ENCODE measurements at places on chromosomes 4 and X.

GRCh38 chr4:144421839-144422565, 224.0 kb upstream of the HHIP start:
- no peak for DNase-seq

DNA sequence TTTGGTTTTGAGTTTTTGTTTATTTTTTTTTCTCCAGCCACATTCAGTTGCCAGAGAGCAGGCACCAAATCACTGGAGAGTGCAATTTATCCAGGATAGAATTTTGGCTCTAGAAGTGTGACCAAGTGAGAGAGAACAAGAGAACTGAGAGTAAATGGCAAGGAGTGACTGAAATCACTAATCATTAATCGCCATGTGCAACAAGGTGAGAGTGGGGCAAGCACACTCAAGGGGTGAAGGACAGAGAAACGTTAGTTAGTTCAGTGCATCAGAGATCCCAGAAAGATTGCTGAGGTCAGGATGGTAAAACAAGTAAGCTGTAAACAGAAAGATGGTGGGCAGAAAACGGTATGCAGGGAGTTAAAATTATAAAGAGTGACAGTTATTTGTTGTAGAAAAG, 17.8 kb upstream of the ASIC5 start:
- DNase-seq: no peak

DNA sequence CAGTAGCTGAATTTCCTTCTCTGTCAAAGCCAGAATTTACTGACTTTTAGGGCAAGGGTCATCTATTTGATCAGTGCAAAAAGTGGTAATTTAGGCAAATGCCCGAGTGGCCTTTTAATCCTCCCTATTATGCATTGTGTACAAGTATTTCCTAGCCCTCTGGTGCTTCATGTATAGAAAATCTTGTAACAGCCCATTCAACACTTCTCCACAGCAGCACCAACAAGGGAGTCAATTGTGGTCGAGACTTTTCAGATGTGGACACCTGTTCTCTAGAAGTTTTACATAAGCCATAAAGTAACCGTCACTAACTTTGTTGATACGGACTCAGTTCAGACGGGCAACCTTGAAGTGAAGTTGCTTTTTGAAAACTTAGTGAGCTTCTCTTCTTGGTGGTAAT, 50.9 kb upstream of the FHDC1 start:
- DNase-seq: no peak

- DNase-seq: no peak
Observed at GRCh38 chr4:183540410-183541009, 35.7 kb downstream of the ING2 start.

GRCh38 chr4:82276332-82276640, 97.5 kb downstream of the HNRNPD start:
- DNase-seq: no peak

DNA sequence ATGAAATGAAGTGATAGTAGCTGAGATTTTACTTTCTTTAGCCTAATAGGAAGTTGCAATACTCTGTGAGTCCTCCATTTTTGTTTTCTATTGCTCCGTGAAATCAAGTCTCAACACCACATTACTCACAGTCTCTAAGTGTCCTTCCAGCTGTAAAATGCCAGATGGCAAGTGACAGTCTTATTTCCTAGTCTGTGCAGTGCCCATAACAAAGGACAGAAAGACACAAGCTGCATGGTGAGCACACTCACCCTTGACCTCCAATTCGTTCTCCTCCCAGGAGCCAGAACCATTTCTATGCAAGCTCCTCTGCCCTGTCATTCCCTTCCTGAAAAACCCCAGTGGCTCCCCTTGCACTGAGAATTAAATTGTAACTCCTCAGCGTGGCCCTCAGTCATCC, 101.6 kb downstream of the PARM1 start:
- no peak for DNase-seq

GRCh38 chr4:44912980-44913379, 186.6 kb upstream of the GNPDA2 start:
- DNase-seq: no peak

- DNase-seq: no peak
Observed at GRCh38 chrX:107514944-107515343, 65.5 kb downstream of the FRMPD3 start.

DNA sequence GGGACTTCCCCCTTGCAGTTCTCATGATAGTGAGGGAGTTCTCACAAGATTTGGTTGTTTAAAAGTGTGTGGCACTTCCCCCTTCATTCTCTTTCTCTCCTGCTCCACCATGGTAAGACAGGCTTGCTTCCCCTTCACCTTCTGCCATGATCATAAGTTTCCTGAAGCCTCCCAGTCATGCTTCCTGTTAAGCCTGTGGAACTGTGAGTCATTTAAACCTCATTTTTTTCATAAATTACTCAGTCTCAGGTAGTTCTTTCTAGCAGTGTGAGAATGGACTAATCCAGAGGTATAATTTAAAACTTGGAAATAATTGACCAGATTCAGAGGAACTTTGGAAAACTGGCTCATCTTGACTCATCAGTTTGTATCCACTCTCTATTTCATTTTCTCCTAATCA, 129.0 kb downstream of the TMEM47 start:
- DNase-seq: no peak

DNA sequence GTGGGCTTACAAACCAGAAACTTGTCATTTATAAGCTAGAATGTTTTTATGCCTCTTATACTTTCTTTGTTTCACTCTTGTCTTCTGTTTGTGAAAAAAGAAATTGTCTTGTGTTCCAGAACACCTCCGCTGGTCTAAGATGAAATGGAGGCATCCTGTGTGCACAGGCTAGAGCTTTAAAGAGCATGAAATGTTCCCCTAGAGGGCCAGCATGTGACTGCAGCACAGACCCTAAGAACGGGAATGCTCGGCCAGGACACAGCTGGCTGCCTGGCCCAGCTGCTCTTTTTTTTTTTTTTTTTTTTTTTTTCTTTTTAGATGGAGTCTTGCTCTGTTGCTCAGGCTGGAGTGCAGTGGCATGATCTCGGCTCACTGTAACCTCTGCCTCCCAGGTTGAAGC, 33.6 kb downstream of the SETD7 start:
- DNase-seq: no peak

All from stimulated activated CD4-positive, alpha-beta T cell treated with anti-CD3 and anti-CD28 coated beads, Interleukin-15, amount 100 ng/mL, for 1 hour (primary cell).